ENCODE measurements at places on chromosomes 3 and 15.
A peak's percentile ranks its signal among the peaks of the same experiment; 100 is the strongest.

DNA sequence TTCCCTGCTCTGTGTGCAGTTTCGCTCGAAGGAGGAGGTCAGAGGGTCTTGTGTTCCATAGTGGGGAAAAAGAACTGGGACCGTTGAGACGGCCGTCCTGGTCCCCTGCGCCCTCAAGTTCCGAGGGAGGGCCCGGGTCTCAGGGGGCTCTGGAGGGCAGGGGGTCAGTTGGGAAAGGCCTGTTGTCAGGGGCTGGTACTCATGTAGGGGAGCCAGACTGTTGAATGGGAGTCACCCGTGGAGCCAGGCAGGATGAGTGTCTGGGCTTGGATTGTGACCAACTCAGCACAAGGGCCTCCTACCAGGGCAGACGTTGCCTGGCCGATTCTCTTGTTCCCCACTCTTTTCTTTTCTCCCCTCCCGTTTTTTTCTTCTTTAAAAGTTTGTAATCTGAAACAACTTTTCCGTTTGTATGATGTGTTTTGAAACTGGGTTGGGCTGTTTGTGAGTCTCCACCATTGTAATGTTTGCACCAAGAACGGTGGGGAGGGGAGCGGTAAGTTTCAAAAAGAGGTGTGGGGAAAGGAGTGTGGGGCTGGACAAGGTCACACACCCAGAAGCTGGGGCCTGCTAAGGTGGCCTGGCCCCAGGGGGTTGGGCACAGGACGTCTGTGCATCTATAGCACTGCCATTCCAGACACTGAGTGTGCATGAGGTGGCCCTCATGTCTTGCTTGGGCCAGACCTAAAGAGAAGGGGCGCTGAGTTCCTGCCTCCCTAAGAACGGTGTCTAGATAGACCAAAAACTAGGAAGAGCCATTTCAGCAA is 1.1 kb downstream of the CMTM7 start:
- peak; percentile 37 for DNase-seq

- no peak for DNase-seq
Measured at GRCh38 chr3:38152609-38153008, 12.7 kb upstream of the OXSR1 start.

GRCh38 chr3:185537369-185537970 is 14.9 kb downstream of the LIPH start:
- peak; percentile 4 for DNase-seq

DNA sequence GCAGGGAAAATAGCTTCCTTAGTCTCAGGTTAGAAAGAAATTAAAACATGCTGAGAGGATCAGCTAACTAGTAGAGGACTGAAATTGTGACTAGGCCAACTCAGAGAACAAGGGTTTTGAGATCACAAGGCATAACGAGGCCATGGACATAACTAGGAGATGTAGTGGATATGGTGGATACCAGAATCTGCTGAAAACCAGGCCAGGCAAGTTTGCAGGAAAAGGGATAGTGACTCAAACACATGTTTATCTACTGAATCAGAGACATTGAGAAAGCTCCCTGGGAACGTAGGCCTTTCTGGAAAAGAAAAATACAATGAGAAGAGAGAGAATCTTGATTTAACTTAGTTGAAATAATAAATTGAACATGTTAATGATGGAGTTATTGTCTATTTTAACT is 326.5 kb upstream of the GBE1 start:
- DNase-seq: no peak

- DNase-seq: no peak
Measured at GRCh38 chr3:148379763-148380382, 317.8 kb upstream of the AGTR1 start.

DNA sequence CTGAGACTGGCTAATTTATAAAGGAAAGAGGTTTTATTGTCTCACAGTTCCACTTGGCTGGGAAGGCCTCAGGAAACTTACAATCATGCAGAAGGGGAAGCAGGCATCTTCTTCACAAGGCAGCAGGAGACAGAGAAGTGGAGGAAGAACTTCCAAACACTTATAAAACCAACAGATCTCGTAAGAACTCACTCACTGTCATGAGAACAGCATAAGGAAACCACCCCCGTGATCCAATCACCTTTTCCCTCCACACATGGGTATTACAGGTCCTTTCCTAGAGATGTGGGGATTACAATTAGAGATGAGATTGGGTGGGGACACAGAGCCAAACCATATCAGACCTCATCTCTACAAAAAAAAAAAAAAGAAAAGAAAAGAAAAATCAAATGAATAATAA is 25.7 kb downstream of the CGGBP1 start:
- no peak for DNase-seq

DNA sequence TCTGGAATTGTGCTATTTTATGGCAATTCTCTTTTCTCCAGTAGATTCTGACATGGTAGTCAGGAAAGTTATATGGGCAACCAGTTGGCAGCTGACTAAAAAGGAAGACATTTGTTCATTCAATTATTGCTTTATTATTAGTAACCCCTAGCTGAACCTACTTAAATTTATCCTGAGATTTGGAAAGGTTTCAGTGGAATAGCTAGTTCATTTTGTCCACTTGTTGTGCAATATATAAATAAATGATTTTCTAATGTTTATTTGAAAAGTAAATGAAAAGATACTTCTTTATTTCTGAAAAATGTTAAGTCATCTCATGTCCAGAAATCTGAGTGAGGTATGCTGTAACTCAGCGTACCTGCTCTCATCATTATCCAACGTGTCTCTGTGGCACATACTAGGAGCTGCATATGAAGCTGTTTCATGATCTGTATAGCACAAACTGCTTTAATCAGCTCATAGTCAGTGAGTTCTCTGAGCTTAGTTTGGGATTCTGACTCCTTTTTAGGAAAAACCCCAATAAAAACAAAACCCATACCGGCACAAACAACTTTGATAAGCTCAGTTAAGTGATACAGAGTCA is 35.9 kb downstream of the RARB start:
- no peak for DNase-seq

GRCh38 chr15:90905306-90906180 is 2.4 kb downstream of the MAN2A2 start:
- DNase-seq: no peak

GRCh38 chr3:64496786-64497490 is 190.9 kb downstream of the ADAMTS9 start:
- DNase-seq: no peak

DNA sequence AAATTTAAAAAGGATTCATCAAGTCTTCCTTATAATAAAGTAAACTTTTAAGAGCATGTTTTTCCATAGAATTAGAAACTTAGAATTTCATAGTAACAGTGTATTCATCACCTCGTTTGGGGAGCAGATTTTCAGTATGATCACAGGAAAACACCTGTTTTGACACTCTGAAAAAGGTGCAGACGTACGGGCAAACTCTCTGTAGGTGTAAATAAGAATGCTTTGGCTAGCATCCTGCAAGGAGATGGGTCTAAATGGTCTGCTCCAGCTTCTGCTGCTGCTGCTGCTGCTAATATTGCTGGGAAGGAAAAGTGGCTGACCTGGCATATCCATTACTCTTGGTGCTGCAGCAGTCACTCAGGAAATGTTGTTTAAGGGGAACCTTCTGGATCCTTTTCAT is 66.0 kb downstream of the MBNL1 start:
- DNase-seq: no peak
